ENCODE measurements at places on chromosomes 7 and 10. TPM values are rescaled to one million over a fixed set of nuclear protein-coding genes. Genes with fewer than 3 reads are reported as not detected.

Gene ERVW-1
- not detected for total RNA-seq

Gene ZNF32
- total RNA-seq, result 6.5 TPM

Gene OR2A12
- total RNA-seq, result not detected

Gene NPTX2
- not detected for total RNA-seq

Gene ZNF394
- 28.9 TPM for total RNA-seq

Gene OR2A5
- not detected for total RNA-seq

Gene LBX1
- not detected for total RNA-seq

All from activated T-helper 17 cell treated with anti-CD3 and anti-CD28 coated beads, Interleukin-2, amount 50 U/mL, for 72 hours (primary cell).